ENCODE measurements at places on chromosomes 16 and 17.

DNA sequence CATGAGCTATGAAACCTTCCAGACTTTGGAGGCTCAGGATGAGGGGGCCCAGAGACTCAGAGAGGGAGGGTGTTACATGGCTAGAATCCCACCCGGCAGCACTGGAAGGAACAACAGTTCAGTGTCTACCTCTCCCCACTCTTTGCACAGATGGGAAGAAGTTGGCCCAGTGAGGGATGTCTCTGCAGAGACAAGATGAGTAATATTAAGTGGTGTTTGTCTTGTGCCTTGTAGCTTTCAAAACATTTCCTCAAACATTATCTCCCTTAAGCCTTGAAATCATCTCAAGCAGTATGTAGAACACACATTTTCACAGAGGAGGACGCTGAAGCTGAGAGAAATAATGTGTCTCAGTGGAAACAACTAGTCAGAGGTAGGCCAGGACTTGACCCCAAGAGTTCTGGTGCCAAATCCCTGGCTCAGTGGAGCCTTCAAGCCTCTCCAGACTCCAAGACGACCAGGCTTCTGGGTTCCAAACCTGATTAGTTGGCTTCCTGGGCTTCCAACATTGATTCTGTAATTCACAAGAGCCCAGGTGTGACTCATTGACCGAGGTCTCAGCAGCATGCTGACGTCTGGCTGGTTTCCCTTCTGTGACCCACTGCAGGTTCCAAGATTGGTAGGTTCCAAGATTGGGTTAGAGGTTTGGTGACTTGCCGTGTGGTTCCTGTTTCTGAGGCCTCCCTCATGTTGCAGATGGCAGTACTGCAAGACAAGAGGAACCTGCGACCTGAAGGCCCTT is 7.4 kb downstream of the RNF112 start:
- DNase-seq, result peak; percentile 37

GRCh38 chr17:61205931-61206330 is 193.7 kb upstream of the TBX2 start:
- no peak for DNase-seq

GRCh38 chr17:73901661-73902415 is 257.6 kb upstream of the SDK2 start:
- peak; percentile 56 for DNase-seq

- DNase-seq, result no peak
These were observed 87.8 kb downstream of the GNAO1 start for GRCh38 chr16:56279132-56279531.

DNA sequence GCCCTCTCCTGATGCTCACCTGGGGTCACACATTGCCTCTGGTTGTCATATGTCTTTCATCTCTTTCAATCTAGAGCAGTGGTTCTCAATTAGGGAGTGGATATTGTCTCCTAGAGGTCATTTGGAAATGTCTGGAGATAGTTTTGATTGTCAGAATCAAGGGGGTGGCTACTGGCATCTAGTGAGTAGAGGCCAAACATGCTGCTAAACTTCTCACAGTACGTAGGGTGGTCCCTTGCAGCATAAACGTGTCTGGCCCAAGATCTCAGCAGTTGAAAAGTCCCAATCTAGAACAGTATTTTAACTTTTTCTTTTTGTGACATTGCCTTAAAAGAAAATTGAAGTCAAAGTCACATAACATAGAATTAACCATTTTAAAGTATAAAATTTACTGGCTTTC is 30.5 kb upstream of the SLC5A10 start:
- no peak for DNase-seq

GRCh38 chr16:1042049-1042744 is 30.4 kb upstream of the SSTR5 start:
- no peak for DNase-seq

- DNase-seq, result no peak
These were observed 281.9 kb downstream of the FTO start for GRCh38 chr16:53985861-53986260.

- no peak for DNase-seq
These were observed 111.7 kb downstream of the ABCC6 start for GRCh38 chr16:16111639-16112038.

DNA sequence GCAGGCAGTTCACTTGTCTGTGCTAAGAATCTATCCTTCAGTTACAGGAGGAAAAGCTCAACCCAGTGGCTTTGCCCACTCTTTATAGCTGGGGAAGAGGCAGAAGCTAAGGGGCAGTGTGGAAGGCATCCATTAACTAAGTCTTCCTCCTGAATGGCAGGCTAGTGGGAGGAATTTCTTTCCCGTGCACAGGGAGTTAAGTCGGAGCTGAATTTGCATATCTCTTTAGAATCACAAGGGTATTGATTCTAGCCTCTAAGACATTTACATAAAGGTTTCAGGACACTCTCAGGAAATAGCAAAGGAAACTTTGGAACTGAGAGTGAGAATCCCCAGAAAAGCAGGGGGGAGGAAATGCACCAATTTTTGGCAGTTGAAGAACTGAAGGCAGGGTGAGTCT is 245.6 kb downstream of the CA10 start:
- no peak for DNase-seq

DNA sequence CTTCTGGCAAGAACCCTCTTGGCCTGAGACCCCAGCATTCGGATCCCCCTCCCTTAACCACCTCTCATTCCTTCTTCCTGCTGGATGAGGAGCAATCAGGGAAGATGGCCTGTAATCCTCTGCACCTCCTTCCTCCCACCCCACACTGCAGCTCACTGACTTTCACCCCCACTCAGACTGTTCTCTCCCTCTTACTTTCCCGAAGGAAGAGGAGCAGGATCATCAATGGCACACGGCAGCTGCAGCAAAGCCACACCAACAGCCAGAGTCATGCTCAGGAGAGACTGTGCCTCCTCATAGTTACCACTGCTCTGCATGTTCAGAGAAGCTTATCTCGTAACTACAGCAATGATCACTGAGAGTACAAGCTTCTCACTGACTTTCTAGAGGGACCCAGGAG is 10.1 kb upstream of the TMEM101 start:
- DNase-seq, result no peak

DNA sequence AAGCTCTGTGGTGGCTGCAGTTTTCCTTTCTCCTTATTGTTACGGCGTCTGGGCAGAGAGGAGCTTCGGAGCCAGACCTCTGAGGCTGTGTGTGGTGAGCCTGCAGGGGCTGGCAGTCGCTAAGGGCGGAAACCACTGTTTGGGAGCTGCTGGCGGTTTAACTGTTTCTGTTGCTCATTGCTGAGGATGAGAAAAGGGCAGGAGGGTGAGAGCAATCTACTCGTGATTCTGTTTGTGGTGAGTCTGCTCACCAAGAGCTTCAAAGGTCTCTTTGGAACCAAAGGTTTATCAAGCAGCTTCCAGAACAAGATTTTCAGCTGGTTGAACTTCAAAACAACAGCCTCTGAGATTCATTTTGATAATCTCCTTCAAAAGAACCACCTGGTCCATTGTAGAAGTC is 143.9 kb downstream of the ANKFN1 start:
- no peak for DNase-seq

GRCh38 chr17:57400648-57401047 is 144.3 kb downstream of the MSI2 start:
- no peak for DNase-seq

DNA sequence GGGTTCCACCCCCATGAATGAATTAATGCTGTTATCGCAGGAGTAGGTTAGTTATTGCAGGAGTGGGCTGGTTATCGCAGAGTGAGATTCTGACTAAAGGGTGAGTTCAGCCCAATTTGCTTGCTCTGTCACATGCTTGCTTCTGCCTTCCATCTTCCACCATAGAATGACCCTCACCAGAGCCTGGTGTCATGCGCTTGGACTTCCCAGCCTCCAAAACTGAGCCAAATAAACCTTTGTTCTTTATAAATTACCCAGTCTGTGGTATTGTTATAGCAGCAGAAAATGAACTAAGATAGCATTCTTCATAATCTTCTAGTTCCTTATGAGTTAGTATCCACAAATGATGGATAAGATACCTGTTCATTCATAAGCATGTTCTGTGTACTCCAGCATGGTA is 235.1 kb upstream of the TBX2 start:
- DNase-seq, result no peak

- no peak for DNase-seq
These were observed 12.8 kb downstream of the GPR179 start for GRCh38 chr17:38330941-38331411.

DNA sequence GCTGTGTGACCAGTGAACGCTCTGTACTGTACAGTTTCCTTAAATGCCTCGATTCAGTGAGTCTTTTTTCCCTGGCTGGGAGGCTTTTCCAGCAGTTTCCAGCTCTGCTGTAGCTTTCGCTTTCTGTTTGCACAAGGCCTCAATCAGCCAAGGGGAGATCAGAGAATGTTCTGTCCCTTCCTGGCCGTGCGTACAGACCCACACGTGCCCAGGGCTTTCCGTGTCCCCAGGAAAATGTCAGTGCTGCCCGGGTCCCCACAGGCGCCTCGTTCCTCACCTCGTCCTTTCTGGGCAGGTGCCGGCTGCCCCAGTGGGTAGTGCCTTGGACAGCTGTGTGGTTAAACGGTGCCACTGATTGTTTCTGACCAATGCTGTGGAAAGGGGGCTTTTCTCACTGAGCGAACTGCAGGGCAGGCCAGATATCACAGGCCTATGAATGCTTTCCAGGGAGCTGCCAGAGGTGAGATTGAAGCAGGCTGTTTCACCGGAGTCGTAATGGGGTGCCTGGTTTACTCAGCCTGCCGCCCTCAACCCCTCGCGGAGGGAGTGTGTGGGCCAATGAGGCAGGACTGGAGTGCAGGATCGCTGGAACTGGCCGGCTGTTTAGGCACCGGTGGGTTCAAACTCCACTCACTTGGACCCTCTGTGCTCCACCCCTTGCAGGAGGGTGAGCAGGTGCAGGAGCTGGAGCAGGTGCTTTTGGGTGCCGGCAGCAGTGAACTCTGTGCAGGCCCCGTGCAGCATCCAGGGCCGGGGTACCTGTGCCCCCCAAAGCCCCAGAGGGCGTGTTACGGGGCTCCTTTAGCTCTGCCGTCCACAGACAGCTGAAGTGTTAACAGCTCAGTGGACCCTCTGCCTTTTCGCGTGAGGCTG is 44.4 kb downstream of the ZNF778 start:
- DNase-seq, result no peak

DNA sequence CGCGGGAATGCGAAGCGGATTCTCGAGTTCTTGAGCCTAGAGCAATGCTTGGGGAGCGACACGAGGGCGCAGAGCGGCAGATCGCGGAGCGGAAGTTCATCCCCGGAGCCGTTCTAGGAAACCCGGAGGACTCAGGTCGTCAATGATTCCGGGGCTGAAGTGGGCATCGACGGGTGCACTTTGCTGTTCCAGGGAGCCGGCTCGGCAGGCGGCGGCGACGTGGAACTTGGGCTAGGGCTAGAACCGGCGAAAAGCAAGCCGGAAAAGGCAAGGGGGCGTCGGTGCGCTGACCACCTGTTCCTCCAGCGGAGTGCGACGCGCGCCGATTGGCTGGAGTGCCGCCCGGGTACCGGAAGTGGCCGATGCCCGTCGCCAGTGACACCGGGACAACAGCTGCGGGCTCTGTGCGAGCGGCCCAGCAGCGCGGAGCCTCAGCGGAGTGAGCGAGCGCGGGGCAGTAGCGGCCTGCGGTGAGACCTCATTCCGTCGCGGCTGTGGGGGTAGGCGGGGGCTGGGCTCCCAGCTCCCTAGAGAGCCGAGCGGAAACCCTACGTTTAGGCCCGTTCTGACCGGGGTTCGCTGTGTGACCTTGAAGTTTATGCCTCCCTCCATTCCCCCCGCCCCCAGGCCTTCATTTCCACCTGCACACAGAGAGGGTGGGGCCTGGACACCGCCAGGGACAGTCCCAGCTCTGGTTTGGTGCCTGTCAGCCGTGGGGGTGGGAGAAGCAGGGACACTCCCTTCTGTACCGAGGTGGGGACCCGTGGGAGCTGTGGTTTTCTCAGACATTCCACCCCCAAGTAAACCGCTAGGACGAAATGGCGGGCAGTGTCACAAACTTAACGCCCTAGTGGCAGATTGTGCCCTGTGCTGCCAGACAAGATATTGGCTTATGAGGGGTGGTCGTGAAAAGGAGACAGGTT is at the start of gene ZFP3:
ZFP3 (plus strand) TSS at position 362 of the 923 bp plus-strand sequence. CDS start 13,038 bp downstream, outside the sequence.
- peak; percentile 90 for DNase-seq

- DNase-seq, result no peak
These were observed 36.0 kb upstream of the MLKL start for GRCh38 chr16:74736531-74737157.

DNA sequence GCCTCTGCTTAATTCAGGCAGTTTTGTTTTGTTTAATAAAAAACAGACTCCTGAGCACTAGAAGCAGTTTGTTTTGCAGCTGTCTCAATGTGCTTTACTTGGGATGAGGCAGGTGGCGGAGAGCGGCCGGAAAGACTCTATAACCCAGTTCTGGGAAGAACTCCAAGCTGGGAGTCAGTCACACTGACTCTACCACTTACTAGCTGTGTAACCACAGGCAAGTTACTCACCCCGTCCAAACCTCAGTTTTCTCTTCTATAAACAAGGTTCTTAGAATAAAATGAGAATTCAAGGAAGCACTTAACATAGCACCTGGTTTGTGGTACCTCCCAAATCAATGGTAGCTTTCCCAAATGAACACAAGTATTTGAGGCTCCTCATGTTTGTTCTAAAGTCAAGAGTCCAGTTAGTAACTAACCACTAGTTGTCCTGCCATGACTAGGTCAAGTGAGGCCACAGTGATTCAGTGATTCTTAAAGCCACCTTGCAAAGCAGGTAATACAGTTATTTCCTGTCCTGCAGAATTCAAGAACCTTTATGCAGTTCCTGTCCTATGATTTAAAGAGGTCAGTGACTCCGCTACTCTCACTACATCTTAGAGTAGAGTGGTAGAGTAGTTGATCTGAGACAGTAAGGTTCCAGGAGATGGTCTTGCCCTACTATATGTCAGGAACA is 2.7 kb downstream of the TXNDC17 start:
- DNase-seq, result no peak

DNA sequence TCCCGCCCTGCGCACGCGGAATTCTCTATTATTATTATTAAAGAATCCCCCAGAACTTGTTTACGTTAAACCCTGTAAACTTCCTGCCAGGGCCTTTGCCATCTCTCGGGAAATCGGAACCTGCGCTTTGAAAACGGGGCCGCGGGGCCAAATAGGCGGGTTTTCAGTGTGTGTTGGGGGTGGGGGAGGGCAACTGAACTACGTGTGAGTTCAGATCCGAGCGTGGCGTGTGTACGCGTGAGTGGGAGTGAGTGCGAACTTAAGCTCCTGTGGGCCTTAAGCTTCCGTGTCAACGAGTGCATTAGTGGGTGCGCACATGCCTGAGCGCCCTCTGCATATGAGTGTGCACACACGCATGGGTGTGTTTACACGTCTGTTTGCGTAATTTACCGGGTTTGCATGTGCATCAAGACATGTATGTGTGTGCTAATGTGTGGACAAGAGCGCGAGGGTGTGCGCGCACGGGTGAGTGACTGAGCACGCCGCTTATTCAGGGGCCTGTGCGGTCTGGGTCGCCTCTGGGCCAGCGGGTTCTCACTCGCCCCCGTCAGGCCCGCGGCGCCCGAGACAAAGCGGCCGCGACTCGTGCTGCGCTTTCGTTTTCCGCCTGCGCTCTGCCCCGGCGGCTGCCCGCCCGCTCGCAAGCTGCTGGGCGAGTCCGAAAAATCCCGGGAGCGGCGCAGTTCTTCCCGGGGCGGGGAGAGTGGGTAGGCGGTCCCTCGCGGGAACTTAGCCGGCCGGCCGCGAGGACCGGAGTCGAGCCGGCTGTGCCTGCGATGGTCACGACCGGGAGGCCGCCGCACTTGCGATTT is 1.2 kb upstream of the FOXF1 start:
- DNase-seq, result peak; percentile 56

- no peak for DNase-seq
These were observed 24.8 kb upstream of the ENGASE start for GRCh38 chr17:79049821-79050220.

All from left cardiac atrium (tissue), 4 donors.